ENCODE measurements at places on chromosomes 3 and 15.

DNA sequence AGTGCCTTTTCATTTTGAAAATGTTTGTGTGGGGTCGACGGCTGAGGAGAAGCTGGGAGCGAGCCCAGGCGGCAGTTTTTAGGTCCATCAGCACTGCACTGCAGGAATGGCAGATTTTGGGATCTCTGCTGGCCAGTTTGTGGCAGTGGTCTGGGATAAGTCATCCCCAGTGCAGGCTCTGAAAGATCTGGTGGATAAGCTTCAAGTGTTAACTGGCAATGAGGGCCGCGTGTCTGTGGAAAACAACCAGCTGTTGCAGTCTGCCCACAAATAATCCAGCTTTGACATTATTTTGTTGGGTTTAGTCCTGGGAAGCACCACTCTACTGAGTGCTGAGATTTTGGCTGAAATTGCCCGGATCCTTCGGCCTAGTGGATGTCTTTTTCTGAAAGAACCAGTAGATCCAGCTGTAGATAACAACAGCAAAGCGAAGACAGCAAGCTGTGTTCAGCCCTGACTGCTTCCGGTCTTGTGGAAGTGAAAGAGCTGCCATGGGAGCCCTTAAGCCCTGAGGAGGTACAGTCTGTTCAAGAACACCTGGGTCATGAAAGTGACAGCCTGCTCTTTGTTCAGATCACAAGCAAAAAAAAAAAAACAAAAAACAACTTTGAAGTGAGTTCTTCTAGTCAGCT is 13.1 kb upstream of the ANP32A start:
- no peak for DNase-seq

DNA sequence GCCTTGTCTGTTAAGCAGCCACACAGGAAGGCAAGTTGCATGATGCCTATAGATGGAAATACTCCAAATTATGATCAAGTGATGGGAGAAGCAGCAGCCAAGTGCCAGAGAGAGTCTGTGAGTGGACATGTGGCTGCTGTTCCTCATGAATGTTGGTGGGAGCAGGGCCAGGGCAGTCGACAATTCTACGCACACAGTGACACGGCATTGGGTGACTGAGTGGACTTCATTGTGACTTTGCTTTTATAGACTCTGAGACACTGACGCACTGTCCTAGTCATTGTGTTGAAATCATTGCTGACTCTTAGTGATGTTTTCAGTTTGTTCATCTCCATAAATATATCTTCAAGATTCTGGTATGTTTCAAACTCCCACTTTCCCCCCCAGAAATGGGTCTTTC is 246.3 kb upstream of the SEMA6D start:
- DNase-seq, result no peak

DNA sequence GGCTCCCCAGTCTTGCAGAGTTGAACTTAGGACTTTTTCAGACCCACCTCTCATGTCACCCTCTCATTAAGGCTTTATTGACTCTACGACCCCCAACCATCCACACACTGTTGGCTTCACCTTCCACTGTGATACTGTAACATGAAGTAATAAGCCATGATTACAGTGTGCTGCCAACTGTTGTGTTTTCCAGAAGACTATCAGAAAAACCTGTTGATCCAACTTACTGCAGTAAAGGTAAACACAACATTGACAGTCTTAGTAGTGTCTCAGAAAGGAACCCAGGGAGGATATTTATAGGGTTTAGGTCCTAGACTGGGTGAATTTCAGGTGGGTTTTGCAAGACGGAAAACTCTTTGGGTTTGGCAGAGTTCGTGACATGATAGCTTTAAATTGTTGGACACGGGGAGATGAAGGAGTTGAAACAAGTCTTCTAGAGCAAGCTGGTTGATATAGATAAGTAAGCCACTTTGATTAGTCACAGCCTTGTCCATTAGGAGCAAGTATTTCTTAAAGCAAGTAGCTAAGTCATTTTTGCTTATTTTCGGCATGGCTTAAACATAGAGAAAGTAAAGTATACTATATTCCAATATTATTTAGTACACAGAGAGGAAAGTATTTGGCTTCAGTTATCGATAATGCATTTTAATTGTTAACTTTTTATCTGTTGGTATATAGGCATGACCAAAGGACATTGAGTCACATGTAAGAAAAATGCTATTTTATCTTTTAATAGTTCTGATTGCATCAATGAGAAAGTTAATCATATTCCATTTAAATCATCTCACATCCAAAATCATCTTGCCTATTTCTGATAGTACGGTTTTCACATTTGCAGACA is 2.4 kb upstream of the COL6A5 start:
- no peak for DNase-seq

- no peak for DNase-seq
Observed at GRCh38 chr3:29171043-29171990, 109.6 kb upstream of the RBMS3 start.

DNA sequence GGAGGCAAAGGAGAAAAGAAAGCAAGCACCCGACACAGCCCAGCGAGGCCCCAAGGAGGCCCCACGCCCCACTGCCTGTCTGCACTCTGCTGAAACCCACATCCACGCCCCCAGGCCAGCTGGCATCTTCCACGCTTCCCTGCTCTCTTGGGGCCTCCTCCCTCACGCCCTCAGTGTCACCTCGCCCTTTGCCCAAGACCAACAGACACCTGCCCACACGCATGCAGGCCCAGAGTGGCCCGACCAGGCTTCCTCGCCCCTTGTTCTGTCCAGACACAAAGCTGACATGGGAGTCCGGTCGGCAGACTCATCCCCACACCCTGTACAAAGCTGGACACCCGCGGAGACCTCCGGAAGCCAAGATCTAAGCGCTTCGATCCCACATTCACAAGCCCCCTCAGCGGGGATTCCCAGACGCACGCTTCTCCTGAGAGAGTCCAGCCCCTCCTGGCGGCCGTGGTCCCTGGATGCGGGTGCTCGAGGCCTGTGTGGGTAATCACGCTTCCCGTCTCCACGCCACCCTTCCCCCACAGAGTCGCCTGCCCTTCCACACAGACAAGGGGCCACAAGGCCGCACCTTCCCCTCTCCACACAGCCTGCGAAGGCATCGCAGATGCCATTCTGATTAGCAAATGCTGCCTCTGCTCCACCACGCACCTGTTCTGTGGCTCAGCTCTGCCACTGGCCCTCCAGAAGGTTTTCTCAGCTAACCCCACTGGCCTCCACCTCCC is 176.6 kb downstream of the XXYLT1 start:
- DNase-seq, result no peak

DNA sequence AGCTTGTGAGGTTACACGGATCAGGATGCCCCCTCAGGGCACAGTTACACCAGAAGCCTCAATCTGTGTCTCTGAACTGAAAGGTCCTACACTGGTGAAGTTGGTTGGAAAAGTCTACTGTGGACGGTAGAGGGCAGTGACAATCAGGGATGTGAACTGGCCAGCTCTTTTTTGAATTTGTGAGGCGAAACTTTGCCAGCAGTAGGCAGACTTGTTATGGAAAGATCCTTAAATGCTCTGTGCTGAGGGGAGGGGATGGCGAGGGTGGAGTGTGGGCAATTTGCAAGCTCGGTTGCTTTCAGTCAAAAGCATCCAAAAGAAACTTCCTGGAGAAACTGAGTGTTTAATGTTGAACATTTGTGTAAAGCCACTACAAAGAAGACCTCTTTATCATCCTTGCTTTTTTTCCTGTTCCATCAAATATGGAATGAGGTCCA is 127.4 kb upstream of the ABHD17C start:
- peak; percentile 29 for DNase-seq

GRCh38 chr3:188306435-188307005 is 152.6 kb downstream of the LPP start:
- DNase-seq, result no peak

DNA sequence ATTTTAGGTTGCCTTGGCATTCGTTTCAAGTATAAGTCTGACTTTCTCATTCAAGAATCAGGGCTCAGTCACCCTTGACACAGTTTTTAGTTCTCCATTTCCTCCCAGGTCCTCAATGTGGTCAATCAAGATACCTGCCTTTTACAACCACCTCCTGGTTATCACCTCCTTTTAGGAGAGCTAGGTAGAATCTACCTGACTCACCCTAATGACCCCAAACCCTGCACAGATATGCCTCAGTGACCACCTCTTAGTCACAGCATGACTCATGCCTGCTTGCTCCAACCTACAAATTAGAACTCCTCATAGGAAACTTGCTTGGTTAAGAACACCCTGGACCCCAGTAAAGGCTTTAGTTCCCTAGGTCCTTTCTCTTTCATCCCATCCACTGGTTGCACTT is 22.5 kb downstream of the DMXL2 start:
- DNase-seq, result no peak

- no peak for DNase-seq
Observed at GRCh38 chr15:36874930-36875329, 225.4 kb downstream of the MEIS2 start.

DNA sequence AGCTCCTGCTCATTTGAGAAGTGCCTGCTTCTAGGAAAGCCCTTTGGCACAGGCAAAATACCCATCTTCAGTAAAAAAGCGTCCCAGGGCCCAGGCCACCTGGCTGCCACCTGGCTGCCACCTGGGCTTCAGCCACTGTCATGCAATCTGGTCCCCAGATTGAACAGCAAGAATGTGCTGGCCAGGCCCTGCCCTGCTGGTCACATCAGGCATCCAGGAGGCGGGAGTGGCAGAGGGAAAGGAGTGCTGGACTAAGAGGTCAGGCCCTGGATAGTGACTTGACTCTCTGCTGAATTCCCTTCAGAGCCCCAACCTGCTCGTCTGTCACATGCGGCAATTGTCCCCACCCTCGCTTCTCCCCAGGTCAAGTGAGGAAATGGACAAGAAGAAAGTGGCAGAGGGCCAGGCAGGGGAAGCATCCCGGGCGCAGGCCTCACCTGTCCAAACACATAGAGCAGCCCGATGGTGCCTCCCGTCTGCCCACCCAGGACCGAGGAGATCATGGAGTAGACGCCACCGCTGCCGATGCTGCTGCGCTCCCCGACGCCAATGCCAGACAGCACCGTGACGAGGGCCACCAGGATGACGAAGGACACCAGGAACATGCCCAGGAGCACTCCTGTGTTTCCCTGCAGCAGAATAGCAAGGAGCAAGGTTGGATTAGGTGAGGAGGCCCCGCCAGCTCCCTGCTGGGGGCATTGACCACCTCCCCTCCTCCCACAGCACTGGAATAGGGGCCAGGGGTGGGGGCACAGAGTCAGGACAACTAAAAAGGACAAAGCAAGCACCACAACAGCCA is 25.5 kb downstream of the SLC12A8 start:
- no peak for DNase-seq

DNA sequence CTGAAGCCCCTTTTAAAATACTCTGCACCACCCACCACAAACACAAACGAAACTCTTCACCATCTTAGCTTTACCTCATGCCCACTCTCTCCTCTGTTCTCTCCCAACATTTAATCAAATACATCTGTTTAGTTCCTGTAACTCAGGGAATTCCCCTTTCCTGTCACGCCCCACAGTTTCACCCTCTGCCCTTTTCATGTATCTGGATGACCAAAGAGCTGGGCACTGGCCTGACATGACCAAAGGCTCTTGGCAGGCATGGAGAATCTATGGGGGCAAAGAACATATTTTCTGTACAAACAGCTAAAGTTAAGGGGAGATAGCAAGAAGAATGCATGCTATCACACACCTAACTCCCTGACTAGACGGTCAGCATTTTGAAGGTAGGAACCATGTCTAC is 270.0 kb downstream of the TBL1XR1 start:
- no peak for DNase-seq

DNA sequence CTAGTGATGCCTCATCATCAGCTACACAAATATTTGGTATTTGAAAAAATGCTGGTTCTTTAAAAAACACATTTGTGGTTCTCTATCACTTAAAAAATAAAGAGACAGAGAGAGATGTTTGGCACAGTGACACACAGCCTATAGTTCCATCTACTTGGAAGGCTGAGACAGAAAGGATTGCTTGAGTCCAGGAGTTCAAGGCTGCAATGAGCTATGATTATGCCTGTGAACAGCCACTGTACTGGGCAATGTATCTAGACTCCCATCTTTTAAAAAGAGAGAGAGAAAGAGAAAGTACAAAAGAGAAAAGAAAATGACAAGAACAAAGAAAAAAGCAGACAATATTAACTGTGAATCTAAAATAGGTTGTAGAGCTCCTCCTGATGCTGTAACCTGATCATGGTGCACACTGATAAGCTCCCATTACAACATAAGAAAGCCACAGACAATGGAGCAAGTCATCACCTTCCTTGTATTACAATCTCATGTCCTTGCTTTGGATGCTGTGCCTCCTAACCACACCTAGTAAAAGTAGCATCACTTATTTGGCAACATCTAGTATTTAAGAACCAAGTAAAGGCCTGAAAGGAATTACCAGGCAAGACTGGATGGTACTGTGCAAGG is 31.7 kb upstream of the MAP4 start:
- DNase-seq, result no peak

DNA sequence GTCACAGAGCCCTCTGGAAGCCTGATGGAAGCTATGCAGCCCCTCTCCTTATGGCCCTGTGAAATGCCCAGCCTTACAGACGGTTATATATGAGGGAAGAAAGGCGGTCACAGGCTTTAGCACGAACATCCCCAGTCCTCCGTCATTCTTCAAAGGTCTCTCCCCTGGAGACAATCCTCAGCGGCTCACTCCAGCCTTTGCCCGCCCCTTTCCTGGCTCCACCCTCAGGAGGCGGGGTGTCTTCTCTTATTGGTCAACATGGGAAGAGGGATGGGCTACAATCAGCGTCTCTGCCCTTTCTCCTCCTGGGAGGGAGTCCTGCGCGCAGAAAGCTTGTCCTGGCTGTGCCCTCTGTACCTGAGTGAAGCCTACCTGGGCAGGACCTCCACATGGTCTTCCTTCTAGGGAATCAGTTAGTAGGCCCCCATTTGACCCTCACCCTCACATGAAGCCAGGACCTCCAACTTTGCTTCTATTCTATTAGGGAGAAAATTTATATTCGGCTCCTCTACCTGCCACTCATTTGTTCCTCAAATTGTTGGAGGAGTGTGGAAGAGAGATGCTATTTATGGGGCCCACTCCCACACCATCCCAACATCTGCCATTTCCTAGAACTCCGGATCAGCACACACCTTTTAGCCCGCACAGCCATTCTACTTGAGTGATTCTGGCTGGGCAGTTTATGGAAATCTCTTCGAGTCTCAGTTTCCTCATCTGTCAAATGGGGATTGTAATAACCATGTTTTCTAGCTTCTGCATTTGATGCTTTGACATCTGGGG is 112.9 kb upstream of the SLC6A11 start:
- no peak for DNase-seq

- DNase-seq, result no peak
Observed at GRCh38 chr3:50230104-50230793, 5.8 kb upstream of the GNAI2 start.

DNA sequence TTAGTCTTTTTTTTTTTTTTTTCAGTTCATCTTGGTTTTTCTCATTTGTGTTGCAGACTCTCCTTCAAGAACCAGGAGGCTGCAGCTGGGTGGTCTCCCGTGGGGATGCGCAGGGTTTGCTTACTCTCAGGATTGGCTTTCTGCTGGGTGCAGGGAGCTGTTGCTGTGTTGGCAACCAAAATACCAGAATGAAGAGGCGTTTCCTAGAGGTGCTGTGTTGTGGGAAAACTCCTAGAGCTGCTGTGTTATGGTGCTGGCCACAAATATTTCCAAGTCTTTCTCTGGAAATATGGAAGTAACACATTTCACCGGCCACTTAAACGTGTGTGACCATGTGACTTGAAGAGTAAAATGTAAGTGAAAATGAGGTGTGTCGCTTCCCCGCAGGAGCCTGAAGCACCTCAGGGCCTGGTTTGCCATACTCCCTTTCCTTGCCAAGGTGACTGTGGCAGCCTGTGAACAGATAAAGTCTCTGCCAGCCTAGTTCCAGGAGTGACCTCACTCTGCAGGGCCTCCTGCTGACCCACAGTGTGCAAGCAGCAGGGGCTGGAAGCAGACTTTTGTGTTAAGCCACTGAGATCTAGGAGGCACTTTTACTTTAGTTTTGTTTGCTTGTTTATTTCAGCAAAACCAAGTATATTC is 258.9 kb downstream of the ADAMTS17 start:
- no peak for DNase-seq

- no peak for DNase-seq
Observed at GRCh38 chr15:64854526-64854925, 12.8 kb downstream of the PLEKHO2 start.

All from DMS153 (cell line).